Muscle of leg (tissue), 16 donors: ENCODE measurements at places on chromosomes 7 and 10. TPM values are rescaled to one million over a fixed set of nuclear protein-coding genes. Genes with fewer than 3 reads are reported as not detected.
A peak's percentile ranks its signal among the peaks of the same experiment; 100 is the strongest.

Gene CLIP2
- 11.0 TPM for total RNA-seq

Gene C7orf33
- total RNA-seq: 0.27 TPM

Gene GARS1
- total RNA-seq: 45.8 TPM

Gene SEMA4G
- 1.2 TPM for total RNA-seq

Gene TEX36
- not detected for total RNA-seq

Gene NEURL1
- total RNA-seq: 19.8 TPM

Gene C7orf57
- total RNA-seq: 0.09 TPM

- no peaks in the 10 kb centered on the region for H3K27me3 ChIP-seq
- no peak overlapping the region for H3K27ac ChIP-seq
- H3K4me1 ChIP-seq: no peaks in the 10 kb centered on the region
- no peaks in the 10 kb centered on the region for H3K36me3 ChIP-seq
- DNase-seq: no peak
- H3K4me3 ChIP-seq: no peak overlapping the region
These were observed 72.1 kb downstream of the SEM1 start for GRCh38 chr7:96637522-96637921.

GRCh38 chr7:36171503-36171902, 18.4 kb downstream of the EEPD1 start:
- H3K4me3 ChIP-seq: no peak overlapping the region
- DNase-seq: no peak
- no peaks in the 10 kb centered on the region for H3K36me3 ChIP-seq
- H3K4me1 ChIP-seq: peaks cover 7% of the 10 kb centered on the region
- H3K27ac ChIP-seq: no peak overlapping the region

DNA sequence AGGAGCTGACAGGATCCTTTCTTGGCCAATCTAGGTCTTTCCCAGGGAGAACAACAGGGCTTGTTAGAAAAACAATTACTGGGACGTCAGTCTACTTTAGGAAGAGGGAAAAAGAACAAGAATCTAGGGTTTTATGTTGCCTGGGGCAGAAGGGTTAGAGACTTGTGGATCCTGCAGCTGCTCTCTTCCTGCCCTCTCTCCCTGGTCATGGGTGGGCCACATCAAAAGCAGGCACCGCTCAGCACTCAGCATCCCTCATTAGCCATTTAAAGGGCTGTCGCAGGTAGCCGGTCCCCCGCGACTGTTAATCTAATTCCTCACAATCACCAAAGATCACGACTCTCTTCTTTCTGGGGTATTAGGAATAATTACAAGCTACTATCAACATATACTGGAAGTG, 631.9 kb downstream of the CALN1 start:
- no peak for DNase-seq
- H3K27me3 ChIP-seq: peaks cover 2% of the 10 kb centered on the region
- no peaks in the 10 kb centered on the region for H3K36me3 ChIP-seq
- no peak overlapping the region for H3K4me3 ChIP-seq
- H3K27ac ChIP-seq: no peak overlapping the region

GRCh38 chr7:143361552-143362130, 872 bp downstream of the FAM131B start:
- no peaks in the 10 kb centered on the region for H3K36me3 ChIP-seq
- peak overlapping the region; percentile 33 for H3K4me3 ChIP-seq
- H3K27ac ChIP-seq: no peak overlapping the region
- H3K4me1 ChIP-seq: peaks cover 8% of the 10 kb centered on the region
- no peak for DNase-seq

GRCh38 chr10:17010363-17011145, 119.1 kb downstream of the CUBN start:
- H3K4me3 ChIP-seq: no peak overlapping the region
- DNase-seq: no peak
- H3K27me3 ChIP-seq: no peaks in the 10 kb centered on the region
- peaks cover 38% of the 10 kb centered on the region for H3K4me1 ChIP-seq
- no peaks in the 10 kb centered on the region for H3K36me3 ChIP-seq

- no peaks in the 10 kb centered on the region for H3K4me1 ChIP-seq
- no peak overlapping the region for H3K27ac ChIP-seq
- no peaks in the 10 kb centered on the region for H3K36me3 ChIP-seq
- no peak overlapping the region for H3K4me3 ChIP-seq
These were observed 22.3 kb downstream of the ZNF503 start for GRCh38 chr10:75379212-75379724.

- H3K27ac ChIP-seq: no peak overlapping the region
- H3K36me3 ChIP-seq: peaks cover 5% of the 10 kb centered on the region
- no peak for DNase-seq
- peaks cover 15% of the 10 kb centered on the region for H3K4me1 ChIP-seq
- no peak overlapping the region for H3K4me3 ChIP-seq
These were observed 145.0 kb downstream of the LRRC4 start for GRCh38 chr7:127886248-127886647.

- no peak for DNase-seq
- no peaks in the 10 kb centered on the region for H3K4me1 ChIP-seq
- H3K36me3 ChIP-seq: no peaks in the 10 kb centered on the region
- no peak overlapping the region for H3K4me3 ChIP-seq
These were observed 13.3 kb downstream of the IFIT5 start for GRCh38 chr10:89427629-89428028.
